ENCODE measurements at places on chromosomes 3 and 15. TPM values are rescaled to one million over a fixed set of nuclear protein-coding genes. Genes with fewer than 3 reads are reported as not detected.

GRCh38 chr3:183613366-183614285, 21.8 kb upstream of the KLHL24 start:
- no peaks in the 10 kb centered on the region for H3K27me3 ChIP-seq
- H3K4me3 ChIP-seq, result no peak overlapping the region
- H3K36me3 ChIP-seq, result no peaks in the 10 kb centered on the region
- H3K27ac ChIP-seq, result no peak overlapping the region

The ZNF592 gene
- 12.3 TPM for total RNA-seq

DNA sequence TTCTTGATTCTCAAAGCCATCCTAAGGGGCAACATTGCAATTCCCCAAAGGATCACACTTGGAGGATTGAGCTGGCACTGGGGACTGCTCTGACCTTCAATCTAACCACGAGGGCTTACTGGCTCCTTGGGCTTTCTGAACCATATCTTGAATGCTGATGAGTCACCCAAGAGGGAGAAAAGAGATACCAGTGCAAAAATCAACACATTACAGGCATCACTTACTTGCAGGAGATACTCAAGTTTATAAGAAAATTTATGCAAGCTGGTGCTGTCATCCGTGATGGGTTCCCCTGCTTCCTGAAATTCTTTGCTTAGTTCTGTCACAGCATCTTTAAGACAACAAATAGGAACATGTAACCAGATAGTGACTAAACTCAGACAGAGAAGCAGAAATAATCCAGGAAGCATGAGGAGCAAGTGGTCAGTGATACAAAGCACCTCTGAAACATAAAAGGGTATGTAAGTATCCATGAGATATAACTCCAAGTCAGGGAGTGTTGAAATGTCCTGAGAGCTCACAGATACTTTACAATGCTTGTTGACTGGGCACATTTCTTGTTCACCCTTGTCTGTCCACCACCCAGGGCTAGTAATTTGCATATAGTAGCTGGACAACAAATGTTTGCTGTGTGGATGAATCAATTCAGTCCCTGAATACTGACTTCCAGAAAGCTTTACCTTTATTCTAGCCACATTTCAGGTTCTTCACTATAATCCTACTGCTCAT, 14.1 kb downstream of the FYCO1 start:
- no peak for DNase-seq
- no peaks in the 10 kb centered on the region for H3K27me3 ChIP-seq
- H3K4me1 ChIP-seq, result peaks cover 47% of the 10 kb centered on the region
- H3K27ac ChIP-seq, result no peak overlapping the region
- H3K36me3 ChIP-seq, result peaks cover 42% of the 10 kb centered on the region
- H3K4me3 ChIP-seq, result no peak overlapping the region

The LRTM1 gene
- total RNA-seq, result not detected

The PYGO1 gene
- total RNA-seq, result 1.8 TPM

The GOLGA6L7 gene
- total RNA-seq, result not detected
